ENCODE measurements at places on chromosomes 6 and 20. TPM values are rescaled to one million over a fixed set of nuclear protein-coding genes. Genes with fewer than 3 reads are reported as not detected.
A peak's percentile ranks its signal among the peaks of the same experiment; 100 is the strongest.

IL17A gene
- not detected for total RNA-seq

PMEPA1 gene
- 2.7 TPM for total RNA-seq

NFKBIE gene
- total RNA-seq = 2.8 TPM

MCCD1 gene
- not detected for total RNA-seq

HMGN4 gene
- 29.9 TPM for total RNA-seq

NR2E1 gene
- 0.08 TPM for total RNA-seq

CPXM1 gene
- 2.0 TPM for total RNA-seq

TMEM170B gene
- total RNA-seq = 0.20 TPM

FHL5 gene
- total RNA-seq = 1.8 TPM

RIPOR2 gene
- 2.1 TPM for total RNA-seq

GSTA3 gene
- total RNA-seq = not detected

MATN4 gene
- 0.16 TPM for total RNA-seq

LHFPL5 gene
- total RNA-seq = not detected

DNA sequence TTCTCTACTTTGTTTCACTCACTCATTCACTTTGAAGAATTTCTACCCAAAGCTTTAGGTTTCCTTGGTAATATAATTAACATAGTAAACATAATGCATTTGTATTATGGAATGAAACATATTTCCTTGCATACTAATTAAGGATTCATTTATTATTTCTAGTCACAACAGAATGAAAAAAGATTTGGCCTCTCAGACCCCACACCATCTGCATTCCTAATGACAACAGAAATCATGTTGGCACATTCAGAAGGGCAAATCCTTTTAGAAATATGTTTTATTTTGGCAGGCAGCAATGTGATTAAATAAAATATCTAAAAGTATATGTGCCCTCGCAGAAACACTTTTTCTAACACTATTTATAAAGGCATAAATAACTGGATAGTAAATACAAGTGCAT, 163.4 kb downstream of the HTR1B start:
- ATAC-seq = no peak

DNA sequence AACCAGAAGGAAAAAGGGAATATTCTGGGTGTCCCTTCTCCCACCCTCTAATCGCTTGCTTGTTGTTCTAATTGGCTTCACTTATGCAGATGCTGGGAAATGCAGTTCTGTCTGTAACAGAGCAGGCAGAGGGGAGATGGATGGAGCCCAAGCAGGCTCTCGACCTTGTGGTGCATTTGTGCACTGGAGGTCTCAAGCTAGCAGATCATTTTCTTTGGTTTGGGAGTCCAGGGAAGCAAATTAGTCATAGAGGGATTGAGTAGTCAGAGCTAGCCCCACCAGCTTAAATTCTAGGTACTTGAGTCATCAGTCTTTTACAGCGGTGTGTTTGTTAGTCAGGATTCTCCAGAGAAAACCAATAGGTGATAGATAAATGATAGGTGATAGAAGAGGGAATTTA, 234.7 kb upstream of the ECI2 start:
- peak; percentile 58 for ATAC-seq

GRCh38 chr6:152750694-152751093, at the start of gene VIP:
VIP (plus strand) TSS chr6:152750797; CDS start chr6:152752178, 1,381 bp downstream.
- ATAC-seq = no peak

DNA sequence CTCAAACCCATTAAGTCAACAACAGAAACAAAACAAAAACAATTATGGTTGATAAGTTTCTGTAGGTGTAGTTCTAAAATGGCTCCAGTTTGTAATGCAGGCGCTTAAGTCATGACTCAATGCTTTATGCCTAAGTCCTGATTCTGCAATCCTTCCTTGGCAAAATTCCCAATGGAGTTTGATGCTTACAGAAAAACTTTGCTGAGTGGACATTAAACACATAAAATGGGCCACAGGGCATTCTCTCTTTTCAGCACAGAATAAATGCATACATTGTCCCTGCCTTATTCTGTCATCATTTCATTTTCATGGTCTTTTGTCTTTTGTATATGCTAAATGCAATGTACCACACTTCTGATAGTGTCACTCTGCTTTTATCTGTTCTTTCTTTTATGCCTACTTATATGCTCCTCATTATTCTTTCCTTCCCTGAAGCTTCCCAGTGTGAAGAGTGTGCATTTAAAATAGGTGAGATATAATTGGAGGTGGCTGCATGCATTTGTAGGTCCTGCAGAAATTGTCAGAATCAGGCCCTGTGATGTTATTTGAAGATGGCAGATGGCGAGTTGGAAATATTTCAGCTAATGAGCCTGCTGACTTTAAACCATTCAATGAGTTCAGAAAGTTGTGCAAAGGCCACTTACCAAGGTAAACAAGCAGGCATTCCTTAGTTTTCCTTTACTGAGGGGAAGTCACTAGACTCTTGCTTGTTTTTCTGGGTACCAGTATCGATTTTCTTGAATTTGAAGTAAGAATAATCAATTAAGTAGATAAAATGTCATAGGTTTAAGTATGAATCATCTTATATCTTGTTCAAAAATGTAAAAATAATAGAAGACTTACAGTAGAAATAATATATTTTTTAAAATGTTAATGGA, 313.1 kb downstream of the TRDN start:
- no peak for ATAC-seq

DNA sequence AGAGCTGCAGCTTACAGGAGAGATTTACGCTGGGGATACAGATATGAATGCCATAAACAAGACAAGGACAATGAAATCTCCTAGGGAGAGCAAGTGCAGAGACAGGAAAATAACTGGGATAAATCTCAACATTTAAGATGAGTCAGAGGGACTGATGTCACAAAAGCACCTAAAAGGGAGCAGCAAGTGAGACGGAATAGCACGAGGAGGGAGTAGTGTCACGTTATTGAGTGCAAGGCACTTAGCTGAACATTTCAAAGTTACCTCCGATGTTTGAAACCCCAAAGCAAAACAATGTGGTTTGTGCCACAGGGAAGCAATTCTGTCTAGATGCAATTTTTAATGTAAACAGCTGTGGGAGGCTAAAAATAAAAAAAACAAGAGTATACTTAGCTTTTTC, 1131.7 kb upstream of the EYS start:
- no peak for ATAC-seq

DNA sequence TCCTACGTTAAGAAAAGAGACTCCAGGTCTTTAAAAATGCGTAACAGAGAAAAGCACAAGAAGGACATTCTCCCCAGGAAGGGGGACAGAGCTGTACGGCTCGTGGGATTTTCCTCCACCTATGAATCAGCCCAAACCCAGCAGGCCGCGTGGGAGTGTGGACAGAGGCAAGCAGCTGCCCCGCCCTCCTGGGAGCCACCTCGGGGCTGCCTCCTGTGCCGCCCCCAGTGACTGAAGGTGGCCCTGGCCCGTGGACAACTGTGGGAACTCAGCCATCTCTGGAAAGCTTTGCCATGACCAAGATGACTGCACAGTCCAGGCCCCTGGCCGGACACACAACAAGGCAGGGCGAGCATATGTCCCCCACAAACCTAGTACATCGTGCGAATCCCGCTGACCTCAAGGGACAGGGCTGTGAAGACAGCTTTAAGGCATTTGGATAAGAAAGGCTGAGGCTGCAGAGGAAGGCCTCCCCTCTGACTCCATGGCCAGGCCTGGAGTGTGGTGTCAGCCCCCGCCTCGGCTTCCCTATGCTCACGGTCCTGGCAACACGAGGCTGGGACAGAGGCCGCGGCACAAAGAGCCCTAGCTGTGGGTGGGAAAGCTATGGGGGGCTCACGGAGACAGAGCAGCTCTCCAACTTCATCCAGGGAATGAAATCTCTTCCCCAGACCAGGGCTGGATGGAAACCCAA, 26.9 kb downstream of the PXDC1 start:
- no peak for ATAC-seq

DNA sequence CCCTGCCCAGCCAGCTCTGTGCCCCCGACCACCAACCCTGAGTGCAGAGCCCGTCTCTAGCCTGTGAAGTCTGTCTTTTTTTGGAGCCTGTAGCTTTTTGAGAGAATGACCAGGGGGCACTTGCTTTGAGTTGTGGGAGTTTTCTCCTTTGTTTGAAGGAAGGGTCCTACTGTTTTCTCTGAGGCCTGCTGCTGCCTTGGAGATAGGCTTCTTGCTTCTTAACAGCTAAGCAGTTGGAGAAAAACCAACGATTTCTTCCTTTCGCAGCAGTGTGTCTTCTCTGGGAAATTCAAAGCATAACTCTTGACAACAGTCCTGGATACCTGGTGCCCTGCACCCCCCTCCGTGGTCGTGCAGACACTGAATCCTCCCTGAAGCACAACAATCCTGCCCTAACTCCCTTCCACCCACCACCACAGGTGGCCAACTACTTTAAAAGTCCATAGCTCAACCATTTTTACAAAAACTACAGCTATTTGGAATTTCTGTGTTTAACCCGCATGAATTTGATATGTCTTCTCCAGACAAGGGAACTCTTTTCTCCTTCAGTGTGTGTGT, 61.0 kb downstream of the FAM50B start:
- no peak for ATAC-seq

DNA sequence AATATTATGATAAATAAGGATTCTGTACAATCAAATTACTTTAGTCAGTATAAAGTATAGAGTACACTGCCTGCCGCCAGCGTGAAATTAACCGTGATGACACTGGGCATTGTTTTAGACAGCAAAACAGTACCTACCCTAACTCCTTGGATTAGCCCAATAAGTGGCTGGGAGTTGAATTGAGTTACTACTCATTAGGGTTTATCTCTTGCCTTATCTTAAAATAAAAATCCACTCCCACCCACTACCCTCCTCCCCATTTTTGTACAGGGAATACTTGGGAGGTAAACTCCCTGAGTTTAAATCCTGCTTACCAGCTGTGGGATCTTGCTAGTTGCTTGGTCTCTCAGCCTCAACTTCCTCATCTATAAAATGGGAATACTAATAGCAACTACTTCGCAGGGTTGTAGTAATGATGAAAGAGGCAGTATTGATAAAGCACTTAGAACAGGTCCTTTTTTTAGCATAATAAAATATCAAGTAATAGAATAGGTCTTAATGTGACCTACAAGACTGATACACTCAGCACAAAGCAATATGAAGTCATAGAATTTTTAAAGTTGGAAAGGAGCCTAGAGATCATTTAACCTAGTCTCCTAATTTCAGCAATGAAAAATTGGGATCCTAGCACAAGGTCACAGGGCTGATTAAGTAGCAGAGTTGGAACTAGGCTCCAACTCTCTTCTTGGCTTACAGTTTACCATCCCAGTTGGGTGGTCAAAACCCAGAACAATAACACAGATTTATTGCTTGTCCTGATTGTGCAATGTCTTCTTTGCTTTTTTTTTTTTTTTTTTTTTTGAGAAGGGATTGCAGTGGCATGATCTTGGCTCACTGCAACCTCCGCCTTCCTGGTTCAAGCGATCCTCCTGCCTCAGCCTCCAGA, 23.8 kb downstream of the PHACTR2 start:
- ATAC-seq = no peak

- peak; percentile 15 for ATAC-seq
Observed at GRCh38 chr6:91276315-91276714, 689.4 kb upstream of the MAP3K7 start.

GRCh38 chr6:112013051-112013450, 40.9 kb upstream of the CCN6 start:
- no peak for ATAC-seq

DNA sequence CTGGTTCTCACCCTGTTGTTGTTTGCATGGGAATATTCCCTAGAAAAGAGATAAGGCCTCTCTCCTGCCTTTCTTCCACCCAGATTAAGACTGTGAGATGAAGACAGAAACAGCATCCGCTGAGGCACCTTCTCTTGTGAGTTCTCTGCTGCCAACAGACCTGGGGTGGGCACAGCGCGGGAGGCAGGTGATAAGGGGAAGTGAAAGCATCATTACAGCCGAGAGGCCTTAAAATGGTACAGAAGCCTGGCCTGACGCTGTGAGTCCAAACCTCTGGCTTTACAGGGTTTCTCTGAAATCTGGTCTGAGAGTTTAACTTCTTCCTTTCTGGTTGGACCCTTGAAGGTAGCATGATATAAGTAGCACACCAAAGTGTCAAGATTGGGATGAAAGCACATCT, 21.0 kb upstream of the IYD start:
- ATAC-seq = no peak

- ATAC-seq = peak; percentile 96
Observed at GRCh38 chr6:88982720-88983119, 19.3 kb upstream of the RNGTT start.

DNA sequence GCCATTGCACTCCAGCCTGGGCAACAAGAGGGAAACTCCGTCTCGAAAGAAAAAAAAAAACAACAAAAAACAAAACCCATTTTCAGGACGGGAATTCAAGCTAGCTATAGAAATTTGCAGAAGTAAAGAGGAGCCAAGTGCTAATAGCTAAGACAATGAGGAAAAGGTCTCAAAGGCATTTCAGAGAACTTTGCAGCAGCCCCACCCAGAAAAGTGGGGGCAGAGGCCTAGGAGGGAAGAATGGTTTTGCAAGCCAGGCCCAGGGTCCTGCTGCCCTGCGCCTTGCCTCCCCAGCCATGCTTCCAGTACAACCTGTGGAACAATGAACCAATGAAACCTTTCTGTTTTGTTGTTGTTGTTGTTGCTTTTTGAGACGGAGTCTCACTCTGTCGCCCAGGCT, 38.3 kb upstream of the SAMHD1 start:
- ATAC-seq = no peak

- ATAC-seq = no peak
Observed at GRCh38 chr20:23776067-23776771, 25.5 kb upstream of the CST1 start.

- ATAC-seq = no peak
Observed at GRCh38 chr6:54929245-54929909, 82.8 kb downstream of the FAM83B start.

DNA sequence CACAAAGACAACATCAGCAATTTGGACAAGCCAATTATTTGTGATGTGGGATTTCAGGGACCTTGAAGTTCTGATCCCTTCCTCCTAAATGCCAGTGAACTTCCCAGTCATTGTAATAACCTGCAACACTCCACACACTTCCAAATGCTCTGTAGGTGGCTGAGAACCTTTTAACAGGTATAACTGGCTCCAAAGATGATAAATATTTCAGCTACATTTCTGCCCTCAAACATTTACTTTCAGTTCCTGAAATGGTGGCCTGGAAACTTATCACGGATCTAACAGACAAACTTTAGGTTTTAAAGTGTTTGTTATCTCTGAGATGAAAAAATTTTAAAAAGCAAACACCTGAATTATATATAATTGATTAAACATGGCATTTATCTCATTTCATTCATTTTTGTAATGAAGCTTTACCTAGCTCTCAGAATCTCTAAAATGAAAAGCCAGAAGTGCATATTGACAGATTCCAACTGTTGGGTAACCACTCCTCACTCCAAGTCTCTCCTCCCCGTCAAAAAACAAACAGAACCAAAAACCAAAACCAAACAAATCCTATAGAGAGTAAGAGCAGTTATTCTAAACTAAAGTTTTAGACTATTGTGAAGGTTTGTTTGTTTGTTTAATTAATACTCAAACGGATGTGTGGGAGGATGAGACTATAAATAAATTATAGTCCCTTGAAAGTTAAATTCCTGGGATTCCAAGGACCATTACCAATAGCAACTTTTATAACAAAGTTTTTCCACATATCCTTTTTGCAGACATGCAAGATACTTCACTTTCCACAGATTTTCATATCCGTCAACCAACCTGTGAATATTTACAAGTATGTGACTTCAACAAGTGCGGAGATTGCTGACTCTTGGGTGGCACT, 12.4 kb upstream of the KIAA0408 start:
- no peak for ATAC-seq

GRCh38 chr6:75296811-75297779, 12.5 kb upstream of the TMEM30A start:
- peak; percentile 60 for ATAC-seq

GRCh38 chr20:56552911-56553629, 20.0 kb downstream of the FAM209B start:
- ATAC-seq = no peak

- ATAC-seq = no peak
Observed at GRCh38 chr20:54029176-54029575, 41.2 kb downstream of the BCAS1 start.

- peak; percentile 74 for ATAC-seq
Observed at GRCh38 chr6:16947375-16948015, 154.4 kb upstream of the STMND1 start.
